ENCODE measurements at places on chromosomes 16 and 17. TPM values are rescaled to one million over a fixed set of nuclear protein-coding genes. Genes with fewer than 3 reads are reported as not detected.

DNA sequence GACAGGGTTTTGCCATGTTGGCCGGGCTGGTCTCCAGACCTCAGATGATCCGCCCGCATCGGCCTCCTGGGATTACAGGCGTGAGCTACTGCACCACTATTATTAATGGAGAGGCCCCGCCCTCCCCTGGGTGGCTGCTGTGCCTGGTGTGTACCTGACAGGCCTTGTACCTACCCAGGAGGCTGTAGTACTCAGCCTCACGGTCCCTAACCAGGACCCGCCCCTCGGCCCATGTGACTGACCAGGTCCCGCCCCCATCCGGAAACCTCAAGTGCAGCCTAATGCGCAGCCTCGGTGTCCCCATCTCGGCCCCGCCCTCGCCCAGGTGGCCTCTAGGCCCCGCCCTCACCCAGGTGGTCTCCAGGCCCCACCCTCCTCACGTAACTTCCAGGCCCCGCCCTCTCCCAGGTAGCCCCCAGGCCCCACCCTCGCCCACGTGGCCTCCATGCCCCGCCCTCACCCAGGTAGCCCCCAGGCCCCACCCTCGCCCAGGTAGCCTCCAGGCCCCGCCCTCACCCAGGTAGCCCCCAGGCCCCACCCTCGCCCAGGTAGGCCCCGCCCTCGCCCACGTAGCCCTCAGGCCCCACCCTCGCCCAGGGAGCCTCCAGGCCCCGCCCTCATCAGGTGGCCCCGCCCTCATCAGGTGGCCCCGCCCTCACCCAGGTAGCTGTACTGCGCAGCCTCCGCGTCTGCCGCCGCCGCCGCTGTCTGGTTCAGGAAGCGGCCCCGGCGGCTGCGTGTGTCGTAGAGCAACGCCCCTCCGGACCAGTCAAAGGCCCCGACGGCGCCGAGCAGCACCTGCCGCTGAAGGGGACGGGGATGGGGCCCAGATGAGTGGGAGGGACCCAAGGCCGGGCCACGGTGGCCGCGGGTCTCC is 31.0 kb downstream of the HASPIN start:
- peak; percentile 87 for DNase-seq

DNA sequence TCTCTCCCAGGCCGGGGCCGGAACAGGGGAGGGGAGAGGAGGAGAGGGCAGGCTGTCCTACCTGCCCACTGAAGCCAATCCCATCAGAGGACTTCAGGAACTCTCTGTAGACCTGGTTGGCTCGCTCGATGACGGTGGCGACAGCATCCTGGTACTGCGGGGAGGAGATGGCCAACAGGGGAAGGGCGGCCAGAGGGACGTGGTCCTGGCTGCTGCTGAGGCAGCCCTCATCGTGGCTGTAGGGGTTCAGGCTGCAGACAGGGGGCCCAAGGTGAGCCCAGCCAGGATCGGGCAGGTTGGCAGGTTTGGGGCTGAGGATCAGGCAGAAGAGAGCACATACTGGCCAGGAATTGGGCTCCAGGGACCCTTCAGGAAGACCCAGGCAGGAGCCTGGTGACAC is 34.2 kb downstream of the PIMREG start:
- DNase-seq = no peak

DNA sequence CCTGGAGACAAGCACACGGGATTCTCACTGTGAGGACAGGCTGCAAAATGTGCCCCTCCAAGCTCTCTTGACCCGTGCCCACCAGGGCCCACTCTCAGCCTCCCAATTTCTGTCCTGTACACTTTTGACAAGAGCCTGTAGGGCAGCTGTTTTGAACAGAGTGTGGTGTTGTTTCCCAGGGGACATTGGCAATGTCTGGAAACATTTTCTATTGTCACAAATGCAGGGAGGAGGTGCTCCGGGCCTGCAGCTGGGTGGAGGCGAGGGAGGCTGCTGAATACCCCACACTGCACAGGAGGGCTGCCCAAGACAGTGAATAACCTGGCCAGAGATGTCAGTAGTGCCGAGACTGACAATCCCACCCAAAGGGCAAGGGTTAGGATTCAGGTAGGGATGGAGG is 10.5 kb downstream of the CEP295NL start:
- DNase-seq = no peak

The GP1BA gene
- not detected for total RNA-seq

The SNTB2 gene
- 13.0 TPM for total RNA-seq

The KIAA0513 gene
- total RNA-seq = 8.3 TPM

The G6PC1 gene
- not detected for total RNA-seq

All from cardiac septum (tissue), 1 donor.